ENCODE measurements at places on chromosomes 7 and 10. TPM values are rescaled to one million over a fixed set of nuclear protein-coding genes. Genes with fewer than 3 reads are reported as not detected.

RSPH10B2 gene
- total RNA-seq = 0.39 TPM

GBX1 gene
- total RNA-seq = not detected

ZNF488 gene
- total RNA-seq = 2.9 TPM

DNA sequence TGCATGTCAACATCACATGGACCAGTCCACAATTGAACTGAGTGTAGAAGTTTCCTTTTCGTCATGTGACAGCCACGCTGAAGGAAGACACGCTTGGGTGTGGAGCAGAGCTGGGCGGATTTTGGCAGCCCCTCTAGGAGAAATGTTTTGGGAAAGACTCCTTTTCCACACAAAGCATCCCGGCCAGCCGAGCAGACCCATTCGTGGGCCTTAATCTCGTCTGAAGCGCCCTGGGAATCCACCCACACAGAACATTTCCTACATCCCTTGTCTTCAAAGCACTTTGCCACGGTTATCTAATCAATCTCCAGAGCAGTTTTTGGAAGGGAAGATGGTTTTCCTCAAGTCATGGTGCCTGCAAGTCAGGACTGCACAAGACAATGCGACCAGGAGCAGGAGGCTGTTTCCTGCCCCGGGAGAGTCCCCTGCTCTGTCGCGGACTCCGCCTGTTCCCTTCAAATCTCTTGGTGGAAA, 8.4 kb upstream of the IFT22 start:
- H3K27me3 ChIP-seq = no peaks in the 10 kb centered on the region
- H3K4me1 ChIP-seq = no peaks in the 10 kb centered on the region
- H3K36me3 ChIP-seq = no peaks in the 10 kb centered on the region
- no peak for DNase-seq
- H3K27ac ChIP-seq = no peak overlapping the region

GRCh38 chr10:11631890-11632587, 20.6 kb upstream of the USP6NL start:
- H3K4me3 ChIP-seq = no peak overlapping the region
- no peak for DNase-seq
- no peaks in the 10 kb centered on the region for H3K27me3 ChIP-seq
- H3K36me3 ChIP-seq = no peaks in the 10 kb centered on the region
- no peak overlapping the region for H3K27ac ChIP-seq
- H3K4me1 ChIP-seq = no peaks in the 10 kb centered on the region

GRCh38 chr10:60480865-60481563, 91.3 kb upstream of the ANK3 start:
- H3K4me1 ChIP-seq = 0 out of 2 replicates have a peak, but pooled peaks cover 2% of the 10 kb centered on the region
- no peak overlapping the region for H3K27ac ChIP-seq
- H3K27me3 ChIP-seq = no peaks in the 10 kb centered on the region
- DNase-seq = no peak
- no peak overlapping the region for H3K4me3 ChIP-seq

GRCh38 chr10:103802637-103803353, 52.6 kb downstream of the SH3PXD2A start:
- H3K27ac ChIP-seq = no peak overlapping the region
- no peak overlapping the region for H3K4me3 ChIP-seq
- DNase-seq = no peak
- no peaks in the 10 kb centered on the region for H3K27me3 ChIP-seq
- H3K4me1 ChIP-seq = peaks cover 2% of the 10 kb centered on the region
- H3K36me3 ChIP-seq = peaks cover 4% of the 10 kb centered on the region

DNA sequence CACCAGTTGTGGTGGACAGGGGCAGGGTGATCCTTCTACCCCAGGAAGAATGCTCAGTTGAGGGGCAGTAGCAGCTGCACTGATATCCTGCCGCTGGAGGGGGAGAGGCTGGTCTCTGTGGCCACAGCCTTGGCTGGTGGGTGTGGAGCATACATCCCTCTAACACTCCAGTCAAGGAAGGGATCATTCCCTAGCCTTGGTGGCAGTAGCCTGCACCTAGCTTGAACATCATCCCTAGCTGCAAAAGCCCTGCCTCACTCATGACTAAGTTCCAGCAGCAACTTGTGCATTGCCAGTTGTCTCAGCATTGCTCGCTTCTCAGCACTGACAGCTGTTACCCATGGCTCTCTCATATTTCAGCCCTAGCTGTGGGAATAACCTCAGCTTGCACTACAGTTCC, 688.9 kb upstream of the POT1 start:
- H3K4me3 ChIP-seq = no peak overlapping the region
- no peaks in the 10 kb centered on the region for H3K27me3 ChIP-seq
- H3K4me1 ChIP-seq = no peaks in the 10 kb centered on the region
- no peak for DNase-seq
- no peak overlapping the region for H3K27ac ChIP-seq
- H3K36me3 ChIP-seq = peaks cover 15% of the 10 kb centered on the region

All from H9 (cell line).